ENCODE measurements at places on chromosomes 11 and 22.

- DNase-seq = no peak
Measured at GRCh38 chr11:84188521-84188920, 902.4 kb upstream of the CCDC90B start.

- no peak for DNase-seq
Measured at GRCh38 chr22:42930810-42931420, 73.8 kb upstream of the ARFGAP3 start.

DNA sequence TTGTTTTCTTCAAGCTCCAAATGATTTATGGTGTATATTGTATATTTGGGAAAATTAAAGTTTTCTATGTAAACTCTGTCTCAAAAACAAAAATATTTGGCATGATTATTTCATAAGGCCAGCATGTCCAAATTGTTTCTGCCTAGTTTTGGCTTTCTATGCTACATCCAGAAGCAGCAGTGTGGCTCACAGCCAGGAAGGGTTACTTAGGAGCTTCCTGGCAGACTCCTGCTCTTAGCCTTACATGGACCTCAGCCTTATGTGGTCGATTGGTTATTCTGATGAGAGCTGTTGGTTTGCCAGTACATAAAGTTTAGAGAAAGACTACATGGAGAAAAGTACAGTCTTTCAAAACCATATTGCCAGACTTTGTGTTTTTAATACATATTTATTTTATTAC, 297.7 kb upstream of the FAT3 start:
- DNase-seq = no peak

DNA sequence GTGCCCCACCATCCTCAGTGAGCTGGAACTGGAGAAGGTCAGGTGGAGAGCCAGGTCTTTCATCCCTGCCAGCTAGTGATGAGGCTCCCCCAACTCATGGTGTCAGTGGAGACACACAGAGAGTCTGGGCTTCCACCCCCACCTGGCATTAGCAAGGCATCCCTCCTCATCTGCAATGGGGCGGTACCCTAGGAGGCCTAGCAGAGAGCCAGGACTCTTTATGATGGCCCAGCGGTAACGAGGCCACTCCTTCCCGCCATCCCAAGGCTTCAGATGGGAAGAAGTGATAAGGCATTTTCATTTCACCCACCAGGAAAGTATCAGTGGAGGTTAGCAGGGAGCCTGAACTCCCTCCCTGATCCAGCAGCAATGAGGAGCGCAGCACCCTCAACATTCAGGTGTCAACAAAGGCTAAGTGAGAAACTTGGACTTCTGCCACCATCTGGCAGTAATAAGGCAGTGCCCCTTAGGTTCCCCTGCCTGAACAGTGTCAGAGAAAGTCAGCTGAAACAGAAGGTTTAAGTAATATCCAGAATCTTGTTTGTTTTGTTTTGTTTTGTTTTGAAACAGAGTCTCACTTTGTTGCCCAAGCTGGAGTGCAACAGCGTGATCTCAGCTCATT, 40.5 kb upstream of the FBLN1 start:
- no peak for DNase-seq

GRCh38 chr11:113286509-113287497, 27.6 kb upstream of the TTC12 start:
- DNase-seq = no peak

- no peak for DNase-seq
Measured at GRCh38 chr11:78080818-78081495, 1.3 kb upstream of the NDUFC2 start.

DNA sequence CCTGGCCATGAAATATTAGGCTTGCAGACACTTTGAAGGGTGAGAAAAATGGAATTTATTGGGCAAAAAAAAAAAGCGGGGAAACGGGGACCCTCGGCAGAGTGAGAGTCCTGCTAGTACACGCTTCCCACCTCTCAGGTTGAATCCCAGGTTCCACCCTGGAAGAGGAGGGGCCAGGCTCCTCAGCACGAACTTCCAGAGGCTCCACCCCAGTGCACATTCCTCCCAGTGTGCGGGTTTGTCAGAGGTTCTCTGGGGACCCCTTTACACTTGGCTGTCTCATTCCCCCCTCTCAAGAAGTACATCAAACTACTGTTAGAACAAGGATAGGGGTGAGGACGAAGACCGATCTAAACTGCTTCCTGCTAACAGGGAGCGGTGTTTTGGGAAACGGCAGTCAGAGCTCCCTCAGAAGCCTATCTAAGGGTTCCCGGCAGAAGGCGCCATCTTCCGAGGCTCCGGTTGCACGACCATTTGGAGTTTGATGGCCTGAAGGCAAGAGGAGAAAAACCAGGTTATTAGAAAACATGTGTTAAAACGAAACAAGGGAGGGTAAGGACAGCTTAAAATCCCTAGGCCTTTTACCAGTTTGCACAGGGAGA, 27.5 kb downstream of the FOLR3 start:
- no peak for DNase-seq

GRCh38 chr22:22752556-22753477, 108.4 kb downstream of the GGTLC2 start:
- DNase-seq = no peak

- DNase-seq = peak; percentile 97
Measured at GRCh38 chr11:1557904-1558774, 13.9 kb downstream of the DUSP8 start.

- peak; percentile 37 for DNase-seq
Measured at GRCh38 chr11:125448136-125448535, 47.9 kb downstream of the FEZ1 start.

DNA sequence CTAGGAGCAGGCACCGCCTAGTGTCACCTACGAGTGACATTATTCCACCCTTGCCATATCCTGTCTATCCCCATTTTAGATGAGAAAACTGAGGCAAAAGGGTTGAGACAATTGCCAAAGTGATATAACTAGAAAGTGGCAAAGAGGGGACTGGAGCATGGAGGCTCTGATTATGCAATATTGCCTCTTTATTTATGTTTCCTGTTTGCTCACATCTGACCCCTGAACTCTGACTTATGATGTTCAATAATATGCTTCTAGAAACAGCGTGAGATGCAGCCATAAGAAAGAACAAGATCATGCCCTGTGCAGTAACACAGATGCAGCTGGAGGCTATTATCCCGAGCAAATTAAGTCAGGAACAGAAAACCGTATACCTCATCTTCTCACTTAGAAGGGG, 7.7 kb downstream of the ELF5 start:
- no peak for DNase-seq

DNA sequence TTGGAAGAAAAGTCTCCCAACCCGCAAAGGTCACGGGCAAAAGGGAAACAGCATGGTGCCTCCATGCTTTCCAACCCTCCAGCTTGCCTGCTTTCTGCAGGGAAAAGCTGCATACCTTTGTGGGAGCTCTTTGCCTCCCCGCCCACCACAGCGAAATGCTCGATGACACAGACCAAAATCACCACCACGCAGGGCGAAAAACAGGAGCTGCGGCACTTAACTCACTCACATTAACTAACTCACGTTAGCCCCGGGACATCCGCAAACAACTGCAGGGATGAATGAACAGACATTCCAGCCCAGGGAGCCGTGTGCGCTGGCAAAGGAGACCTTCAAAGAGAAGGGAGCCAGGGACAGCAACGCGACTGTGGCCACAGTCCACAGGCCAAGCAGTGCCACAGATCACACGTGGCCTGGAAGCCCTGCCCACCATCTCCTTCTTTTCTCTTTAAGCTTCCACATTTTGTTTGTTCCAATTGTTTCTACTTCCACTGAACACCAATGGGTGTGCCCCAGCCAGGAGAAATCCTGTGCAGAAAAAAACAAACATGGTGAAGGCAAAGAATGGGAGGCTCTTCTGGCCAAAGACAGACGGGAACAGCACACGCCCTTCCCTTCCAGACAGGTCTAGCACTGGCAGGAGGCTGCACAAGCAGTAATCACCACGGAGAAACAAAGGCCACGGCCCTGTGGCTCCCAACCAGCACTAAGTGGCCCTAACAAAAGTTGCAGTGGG, 39.3 kb downstream of the DUSP8 start:
- no peak for DNase-seq

DNA sequence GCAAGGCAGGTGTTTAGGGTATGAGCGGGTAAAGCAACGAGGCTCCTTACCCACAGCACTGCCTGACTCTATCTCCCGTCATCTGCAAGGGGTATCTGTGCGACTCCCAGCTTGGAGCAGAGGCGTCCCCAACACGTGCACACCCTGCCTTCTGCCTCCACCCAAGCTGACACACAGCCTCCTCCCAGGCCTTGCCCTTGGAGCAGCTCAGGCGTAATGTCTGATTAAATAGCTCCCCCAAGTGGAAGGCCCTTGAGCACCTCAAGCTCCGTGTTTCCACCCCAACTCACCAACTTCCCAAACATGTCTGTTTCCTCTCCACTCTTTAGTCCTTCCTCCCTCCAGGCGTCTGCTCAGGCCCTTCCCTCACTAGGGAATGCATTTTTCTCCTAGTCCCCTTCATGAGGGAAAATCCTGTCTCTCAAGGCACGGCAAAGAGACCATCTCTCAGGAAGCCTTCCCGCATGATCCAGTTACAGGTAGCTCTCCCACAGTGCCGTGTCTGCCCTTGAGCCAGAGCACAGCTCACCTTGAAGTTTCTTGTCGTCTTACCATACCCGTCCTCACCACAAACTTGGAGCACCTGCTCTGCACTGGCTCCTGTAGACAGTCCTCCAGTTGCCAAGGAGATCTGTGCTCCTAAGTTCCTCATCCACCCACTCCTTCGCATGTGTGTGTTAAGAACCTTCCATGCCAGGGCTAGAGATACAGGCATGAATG, 15.8 kb downstream of the CYB5R2 start:
- peak; percentile 43 for DNase-seq

GRCh38 chr22:43128928-43129424, 14.2 kb downstream of the MCAT start:
- no peak for DNase-seq

DNA sequence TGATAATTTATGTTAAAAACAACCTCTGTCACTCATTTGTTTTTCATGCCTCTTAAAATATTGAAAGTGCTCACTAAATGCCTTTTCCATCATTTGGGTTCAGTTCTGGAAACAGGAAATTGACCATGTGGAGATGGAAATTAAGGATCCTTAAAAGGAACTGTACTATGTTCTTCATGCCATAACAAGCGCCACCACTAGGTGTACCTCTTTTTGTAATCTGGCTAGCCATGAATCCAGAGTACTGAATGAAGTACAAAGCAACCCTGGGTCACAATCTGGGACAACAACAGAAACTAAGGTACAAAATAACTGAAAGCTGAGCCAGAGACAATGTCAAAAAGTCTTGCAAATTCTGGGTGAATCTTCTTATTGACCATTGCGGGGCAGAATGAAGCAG, 559.1 kb downstream of the FAM181B start:
- DNase-seq = no peak

DNA sequence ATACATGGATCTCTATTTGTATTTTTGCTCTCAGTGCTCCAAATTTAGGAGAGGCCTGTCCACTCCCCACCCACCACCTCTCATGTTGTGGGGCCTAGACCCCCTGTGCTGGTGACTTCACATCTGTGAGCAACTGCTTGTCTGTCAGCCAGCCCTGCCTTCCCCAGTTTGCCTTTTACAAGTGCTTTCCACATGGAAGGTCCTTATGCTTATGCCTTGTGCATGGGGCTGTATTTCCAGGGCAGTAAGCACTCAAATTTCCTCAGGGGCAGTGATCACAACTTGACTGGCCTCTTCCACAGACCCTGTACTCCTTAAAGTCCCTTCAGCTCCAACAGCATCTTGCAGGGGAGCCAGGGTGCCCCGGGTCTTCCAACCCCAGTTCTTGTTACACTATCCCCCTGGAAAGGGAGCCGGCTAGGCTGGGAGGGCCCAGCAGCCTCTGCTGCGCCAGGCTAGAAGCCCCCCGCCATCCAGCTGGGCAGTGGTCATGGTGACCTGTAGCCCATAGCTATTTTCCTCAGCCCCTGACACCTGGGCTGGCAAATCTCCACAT, 29.9 kb downstream of the GDPD5 start:
- DNase-seq = no peak

DNA sequence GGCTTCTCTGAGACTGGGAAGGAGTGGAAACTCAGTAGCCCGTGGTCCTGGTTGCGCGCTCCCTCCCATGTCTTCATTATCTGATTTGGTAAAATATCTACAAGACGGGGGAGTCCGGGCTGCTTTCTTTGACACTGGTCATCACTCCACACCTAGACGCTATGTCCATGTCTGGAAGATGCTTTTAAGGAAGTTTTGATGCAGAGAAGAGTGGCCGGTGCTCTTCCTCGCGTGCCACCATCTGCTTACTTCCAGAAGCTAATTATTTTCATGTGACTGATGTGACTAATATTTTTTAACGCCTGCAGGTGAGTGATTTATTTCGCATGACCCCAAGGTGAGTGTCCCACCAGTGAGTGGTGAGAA, 339 bp upstream of the TRIM21 start:
- DNase-seq = no peak

GRCh38 chr11:83046621-83047172, 25.0 kb downstream of the RAB30 start:
- no peak for DNase-seq
